ENCODE measurements at places on chromosomes 2 and 18. TPM values are rescaled to one million over a fixed set of nuclear protein-coding genes. Genes with fewer than 3 reads are reported as not detected.

- H3K27ac ChIP-seq = no peak overlapping the region
- no peak for DNase-seq
- no peaks in the 10 kb centered on the region for H3K27me3 ChIP-seq
- no peaks in the 10 kb centered on the region for H3K36me3 ChIP-seq
Observed at GRCh38 chr18:57841568-57841967, 38.5 kb upstream of the ATP8B1 start.

GRCh38 chr2:35292199-35292598 lies 1063.4 kb upstream of the CRIM1 start:
- no peaks in the 10 kb centered on the region for H3K27me3 ChIP-seq
- DNase-seq = no peak
- no peaks in the 10 kb centered on the region for H3K36me3 ChIP-seq

GRCh38 chr2:238231251-238231793 lies 8.5 kb downstream of the HES6 start:
- H3K4me3 ChIP-seq = peak overlapping the region; percentile 37
- H3K27me3 ChIP-seq = no peaks in the 10 kb centered on the region
- H3K27ac ChIP-seq = no peak overlapping the region

DNA sequence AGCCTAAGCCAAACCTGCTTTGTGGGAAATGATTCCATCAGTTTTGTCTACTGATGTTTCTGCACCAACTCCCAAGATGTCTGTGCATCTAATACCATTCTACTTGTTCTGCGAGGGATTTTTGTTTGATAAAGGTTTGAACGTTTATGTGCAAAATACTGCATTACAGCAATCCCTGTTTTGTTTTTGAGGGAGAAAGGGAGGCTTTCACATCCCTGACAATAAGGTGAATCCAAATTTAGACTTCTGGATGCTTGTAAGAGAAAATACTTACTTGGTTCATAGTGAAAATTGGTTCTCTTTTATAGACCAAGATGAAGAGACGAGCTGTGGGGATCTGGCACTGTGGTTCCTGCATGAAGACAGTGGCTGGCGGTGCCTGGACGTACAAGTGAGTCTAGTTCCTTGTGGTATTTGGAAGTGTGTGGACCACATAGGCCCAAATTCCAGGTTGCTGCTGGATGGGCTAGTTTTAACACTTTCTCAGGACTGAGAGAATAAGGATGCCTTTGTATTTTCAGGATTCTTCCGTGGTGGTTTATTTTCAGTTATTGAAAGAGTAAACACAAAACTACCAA lies 1.1 kb downstream of the RPL37A start:
- DNase-seq = no peak
- no peaks in the 10 kb centered on the region for H3K36me3 ChIP-seq
- peaks cover 11% of the 10 kb centered on the region for H3K4me1 ChIP-seq
- peak overlapping the region; percentile 65 for H3K4me3 ChIP-seq
- H3K27ac ChIP-seq = peak overlapping the region; percentile 71

- no peaks in the 10 kb centered on the region for H3K36me3 ChIP-seq
- no peak overlapping the region for H3K27ac ChIP-seq
- no peaks in the 10 kb centered on the region for H3K27me3 ChIP-seq
- DNase-seq = no peak
- H3K4me1 ChIP-seq = no peaks in the 10 kb centered on the region
- H3K4me3 ChIP-seq = no peak overlapping the region
Observed at GRCh38 chr18:42649331-42650035, 466.0 kb downstream of the RIT2 start.

DNA sequence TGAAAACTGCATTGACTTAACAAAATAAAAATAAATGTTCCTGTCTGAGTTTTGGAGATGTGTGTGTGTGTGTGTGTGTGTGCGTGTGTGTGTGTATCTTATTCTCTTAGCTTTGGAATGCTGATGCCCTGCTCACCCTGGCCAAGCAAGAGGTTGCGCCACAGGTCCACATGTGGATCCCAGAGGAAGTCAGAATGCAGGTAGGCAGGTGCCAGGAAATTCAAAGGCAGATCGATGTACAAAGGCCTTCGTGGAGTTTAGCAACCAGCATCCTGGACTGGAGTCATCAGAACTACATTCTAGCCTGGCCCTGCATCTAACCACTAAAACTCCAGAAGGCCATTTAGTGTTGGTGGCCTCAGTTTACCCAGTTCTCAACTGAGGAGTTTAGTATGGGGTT lies 12.4 kb downstream of the G6PC2 start:
- no peaks in the 10 kb centered on the region for H3K36me3 ChIP-seq
- no peak for DNase-seq
- H3K27ac ChIP-seq = no peak overlapping the region
- H3K27me3 ChIP-seq = no peaks in the 10 kb centered on the region
- no peak overlapping the region for H3K4me3 ChIP-seq

- H3K27me3 ChIP-seq = no peaks in the 10 kb centered on the region
- H3K36me3 ChIP-seq = no peaks in the 10 kb centered on the region
- H3K27ac ChIP-seq = no peak overlapping the region
- H3K4me3 ChIP-seq = no peak overlapping the region
Observed at GRCh38 chr18:68215931-68216330, 499.0 kb downstream of the TMX3 start.

DNA sequence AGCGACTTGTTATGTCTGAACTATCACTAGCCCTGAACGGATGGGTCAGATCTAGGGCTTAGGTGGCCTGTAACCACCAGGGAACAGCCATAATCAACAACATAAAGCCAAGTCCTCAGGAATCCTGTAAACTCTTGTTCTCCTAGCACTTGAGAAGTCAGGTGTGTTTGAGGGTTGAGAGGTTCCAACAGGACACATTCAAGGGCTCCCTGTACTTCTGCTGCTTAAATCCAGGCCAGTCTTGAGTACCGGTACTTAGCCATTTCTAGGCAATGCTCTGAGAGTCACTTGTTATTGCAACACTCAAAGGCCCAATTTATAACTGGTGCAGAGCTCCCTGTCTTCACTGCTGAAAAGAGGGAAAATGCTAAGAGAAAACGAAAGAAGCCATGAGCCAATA lies 21.6 kb upstream of the SLC40A1 start:
- H3K36me3 ChIP-seq = no peaks in the 10 kb centered on the region
- H3K27ac ChIP-seq = no peak overlapping the region
- H3K4me3 ChIP-seq = no peak overlapping the region
- no peaks in the 10 kb centered on the region for H3K4me1 ChIP-seq
- DNase-seq = no peak
- no peaks in the 10 kb centered on the region for H3K27me3 ChIP-seq

- H3K4me3 ChIP-seq = no peak overlapping the region
- DNase-seq = no peak
- H3K27ac ChIP-seq = no peak overlapping the region
- H3K27me3 ChIP-seq = no peaks in the 10 kb centered on the region
- no peaks in the 10 kb centered on the region for H3K4me1 ChIP-seq
Observed at GRCh38 chr18:36947820-36948348, 119.0 kb downstream of the KIAA1328 start.

- H3K4me1 ChIP-seq = no peaks in the 10 kb centered on the region
- no peak for DNase-seq
- H3K27me3 ChIP-seq = no peaks in the 10 kb centered on the region
Observed at GRCh38 chr2:75589391-75590105, 28.8 kb upstream of the EVA1A start.

GRCh38 chr2:121663434-121663833 lies 14.2 kb upstream of the CLASP1 start:
- no peaks in the 10 kb centered on the region for H3K36me3 ChIP-seq
- H3K27me3 ChIP-seq = no peaks in the 10 kb centered on the region
- H3K4me1 ChIP-seq = no peaks in the 10 kb centered on the region
- H3K4me3 ChIP-seq = no peak overlapping the region

DNA sequence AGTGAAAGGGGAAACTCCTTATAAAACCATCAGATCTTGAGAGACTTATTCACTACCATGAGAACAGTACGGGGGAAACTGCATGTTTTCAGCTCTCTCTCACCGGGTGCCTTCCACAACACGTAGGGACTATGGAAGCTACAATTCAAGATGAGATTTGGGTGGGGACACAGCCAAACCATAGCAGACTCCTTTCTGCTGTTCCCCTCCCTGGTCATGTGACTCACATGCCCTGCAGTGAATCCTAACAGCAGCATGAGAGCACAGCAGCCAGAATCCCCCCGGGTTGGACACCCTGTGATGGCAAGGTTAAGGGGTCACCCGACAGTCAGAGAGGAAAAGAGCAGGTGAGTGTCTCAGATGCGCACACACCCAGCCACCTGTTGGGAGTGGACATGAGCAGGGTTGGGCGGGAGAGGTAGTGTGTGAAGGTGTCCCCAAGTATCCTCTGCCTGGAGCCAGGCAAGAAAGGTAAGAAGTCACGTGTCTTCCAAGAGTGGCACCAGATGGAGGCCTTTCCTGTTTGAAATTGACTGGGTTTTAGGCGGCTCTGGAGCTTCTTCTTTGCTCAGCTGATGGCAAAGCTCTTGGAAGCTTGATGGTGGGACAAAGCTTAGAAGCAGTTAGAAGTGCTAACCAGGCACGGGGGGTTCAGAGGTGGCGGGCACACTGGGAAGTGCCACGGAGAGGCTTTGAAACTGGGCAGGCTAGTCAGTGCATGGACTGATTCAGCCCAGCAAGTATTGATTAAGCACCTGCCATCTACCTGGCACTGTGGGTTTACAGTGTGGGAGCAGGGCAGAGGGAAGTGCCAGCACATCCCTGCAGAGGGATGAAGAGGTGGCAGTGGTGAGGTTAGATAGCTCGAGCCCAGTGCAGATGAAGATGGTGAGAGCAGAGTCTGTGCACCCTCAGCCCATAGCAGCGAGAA lies 68.7 kb downstream of the RHOB start:
- no peaks in the 10 kb centered on the region for H3K36me3 ChIP-seq
- no peak overlapping the region for H3K4me3 ChIP-seq
- H3K27me3 ChIP-seq = no peaks in the 10 kb centered on the region
- H3K27ac ChIP-seq = peak overlapping the region; percentile 72
- H3K4me1 ChIP-seq = no peaks in the 10 kb centered on the region
- no peak for DNase-seq

DNA sequence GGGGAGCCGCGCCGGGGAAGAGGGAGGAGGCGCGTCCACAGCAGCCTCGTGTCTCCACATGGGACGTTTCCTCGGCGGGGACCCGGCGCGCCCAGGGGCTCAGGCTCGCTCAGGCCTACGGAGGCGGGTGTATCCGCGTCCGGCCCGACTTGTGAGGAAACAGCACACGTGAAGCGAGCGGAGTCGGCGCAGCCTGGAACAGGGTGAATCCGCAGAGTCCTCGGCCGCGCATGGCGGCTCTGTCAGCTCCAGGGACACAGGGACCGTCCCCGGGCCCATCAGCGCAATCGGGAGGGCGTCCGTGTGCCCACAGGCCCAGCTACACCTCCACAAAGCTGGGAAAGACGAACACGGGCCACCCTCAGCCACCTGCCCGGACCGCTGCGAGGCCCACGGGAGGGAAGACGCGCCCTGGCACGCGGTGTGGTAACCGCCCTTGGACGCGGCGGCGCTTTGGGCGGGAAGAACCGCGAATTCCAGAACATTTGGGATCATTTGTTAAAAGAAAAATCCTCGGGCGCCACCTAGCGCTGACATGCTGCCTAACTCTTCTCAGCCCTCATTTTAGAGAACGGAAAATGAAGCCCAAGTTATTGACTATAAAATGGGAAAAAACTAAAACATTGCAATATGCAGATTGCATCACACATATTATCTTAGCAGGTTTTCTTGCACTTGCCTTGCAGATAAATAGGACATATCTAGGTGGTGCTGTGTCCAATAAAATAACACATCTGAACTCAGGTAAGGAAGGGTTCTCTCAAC lies 40.4 kb downstream of the TMEM18 start:
- no peaks in the 10 kb centered on the region for H3K4me1 ChIP-seq
- peak overlapping the region; percentile 18 for H3K4me3 ChIP-seq
- H3K27me3 ChIP-seq = no peaks in the 10 kb centered on the region
- no peaks in the 10 kb centered on the region for H3K36me3 ChIP-seq
- no peak overlapping the region for H3K27ac ChIP-seq

- no peak overlapping the region for H3K4me3 ChIP-seq
- no peaks in the 10 kb centered on the region for H3K27me3 ChIP-seq
- no peak overlapping the region for H3K27ac ChIP-seq
- no peak for DNase-seq
- no peaks in the 10 kb centered on the region for H3K36me3 ChIP-seq
- no peaks in the 10 kb centered on the region for H3K4me1 ChIP-seq
Observed at GRCh38 chr18:3715231-3716080, 265.5 kb downstream of the TGIF1 start.

DNA sequence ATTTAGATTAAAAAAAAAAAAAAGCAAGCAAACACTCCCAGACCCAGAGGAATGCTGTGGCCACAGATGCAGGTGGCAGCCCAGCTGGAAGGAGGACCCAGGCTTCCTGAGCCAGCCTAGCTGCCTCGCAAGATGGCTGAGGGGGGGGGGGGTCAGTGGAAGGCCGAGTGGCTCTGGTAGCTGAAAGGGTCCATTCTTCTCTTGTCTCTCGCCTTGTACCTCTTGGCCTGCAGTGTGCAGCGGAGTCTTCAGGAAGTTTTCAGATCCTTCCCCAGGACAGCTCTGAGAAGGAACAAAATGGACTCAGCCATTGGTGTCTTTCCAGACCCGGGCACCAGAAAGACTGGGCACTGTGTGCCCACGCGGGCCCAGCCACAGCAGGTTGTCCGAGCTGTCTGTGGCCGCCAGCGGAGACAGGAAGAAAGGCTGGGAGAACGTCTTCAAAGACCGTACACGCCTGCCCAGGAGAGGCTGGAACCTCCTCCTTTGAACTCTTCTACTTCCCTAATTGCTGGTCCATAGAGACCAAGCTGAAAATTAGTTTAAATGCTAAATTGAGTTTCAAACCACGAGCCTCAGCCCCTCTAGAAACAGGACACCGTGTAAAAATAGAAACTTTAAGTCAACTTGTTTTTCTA lies 21.3 kb downstream of the APCDD1 start:
- no peaks in the 10 kb centered on the region for H3K27me3 ChIP-seq
- no peaks in the 10 kb centered on the region for H3K4me1 ChIP-seq
- H3K4me3 ChIP-seq = no peak overlapping the region
- no peak for DNase-seq

DNA sequence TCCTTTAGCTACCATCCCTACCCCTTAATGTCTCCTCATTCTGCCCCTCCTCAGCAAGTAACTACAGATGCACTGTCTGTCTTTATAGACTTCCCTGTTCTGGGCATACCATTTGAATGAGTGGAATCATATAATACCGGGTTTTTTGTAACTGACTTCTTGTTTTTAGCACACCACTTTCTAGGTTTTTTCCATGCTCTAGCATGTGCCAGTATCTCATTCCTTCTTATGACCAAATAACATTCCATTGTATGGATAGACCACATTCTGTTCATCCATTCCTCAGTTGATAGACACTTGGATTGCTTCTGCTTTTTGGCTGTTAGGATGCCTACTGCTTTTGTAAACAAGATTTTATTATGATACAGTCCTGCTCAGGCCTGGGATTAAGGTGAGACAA lies 154.7 kb downstream of the TSN start:
- no peak overlapping the region for H3K4me3 ChIP-seq
- H3K27ac ChIP-seq = no peak overlapping the region
- DNase-seq = no peak
- no peaks in the 10 kb centered on the region for H3K4me1 ChIP-seq

Gene TUBA3E
- 32.6 TPM for total RNA-seq

Gene DLX2
- 0.45 TPM for total RNA-seq

Gene FBXO15
- 7.8 TPM for total RNA-seq

Gene ST8SIA3
- 13.1 TPM for total RNA-seq

Gene LAMA1
- 1.8 TPM for total RNA-seq

Gene SNRNP27
- total RNA-seq = 52.1 TPM

Gene UNC80
- 8.6 TPM for total RNA-seq

Gene NEU2
- not detected for total RNA-seq

Gene MDH1
- 160 TPM for total RNA-seq

Gene TMEFF2
- total RNA-seq = 55.8 TPM

Data from prostate gland (tissue), 2 donors.